ENCODE measurements at places on chromosomes 3 and 15.

GRCh38 chr3:62621176-62621575 lies 247.8 kb upstream of the FEZF2 start:
- no peak for DNase-seq

GRCh38 chr3:64653101-64653500 lies 34.7 kb downstream of the ADAMTS9 start:
- DNase-seq: no peak

- peak; percentile 48 for DNase-seq
Measured at GRCh38 chr3:15291589-15292541, 40.5 kb downstream of the SH3BP5 start.

DNA sequence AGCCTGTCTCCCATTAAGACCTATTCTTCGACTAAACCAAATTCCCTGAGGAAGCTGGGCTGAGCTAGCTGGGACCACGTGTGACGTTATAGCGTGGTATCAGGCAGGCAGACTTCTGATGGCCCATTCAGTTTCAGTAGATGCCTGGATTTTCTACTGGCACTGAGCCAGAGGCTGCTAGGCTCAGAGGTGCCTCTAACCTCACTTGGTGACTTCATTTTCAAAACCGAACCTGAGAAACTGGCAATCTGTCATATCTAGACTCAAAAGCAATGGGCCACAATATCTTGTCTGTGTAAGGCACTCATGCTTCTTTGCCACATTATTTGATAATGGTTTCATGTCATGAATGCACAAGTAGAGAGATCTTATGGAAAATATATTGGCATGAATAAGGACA lies 352.1 kb upstream of the AZI2 start:
- DNase-seq: no peak

DNA sequence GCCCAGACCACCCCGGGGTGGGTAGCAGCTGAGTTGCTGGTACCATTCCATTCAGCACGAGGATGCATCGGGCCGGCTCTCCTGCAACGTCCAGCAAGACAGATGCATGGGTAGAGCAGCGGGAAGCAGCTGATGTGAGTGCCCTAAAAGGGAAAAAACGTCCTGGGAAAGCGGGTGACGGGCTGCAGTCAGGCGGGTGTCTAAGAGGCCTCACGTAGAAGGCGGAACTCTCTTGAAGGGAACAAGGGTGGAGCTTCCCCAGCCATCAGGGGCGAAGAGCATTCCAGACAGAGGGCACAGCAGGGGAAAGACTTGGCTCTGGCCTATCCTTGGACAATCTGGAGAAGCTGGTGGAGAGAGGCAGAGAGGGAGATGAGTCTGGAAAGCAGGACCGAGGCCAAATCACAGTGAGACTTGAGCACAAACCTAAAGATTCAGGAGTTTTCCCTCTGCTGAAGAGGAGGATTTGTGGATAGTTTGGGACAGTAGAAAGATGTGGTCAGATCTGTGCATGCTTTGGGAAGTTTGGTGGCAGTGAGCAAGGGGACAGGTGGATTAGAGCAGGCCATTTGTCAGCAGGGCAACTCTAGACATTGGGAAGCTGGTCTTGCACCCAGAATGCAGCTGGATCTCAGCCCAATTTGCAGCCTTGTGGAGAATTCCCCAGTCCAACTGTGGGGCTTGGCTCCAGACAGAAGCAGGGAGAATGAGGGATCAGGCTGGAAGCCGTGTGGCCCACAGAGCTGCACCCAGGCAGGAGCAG lies 70.7 kb downstream of the SEMA5B start:
- no peak for DNase-seq

GRCh38 chr3:131038326-131038725 lies 11.6 kb downstream of the NEK11 start:
- DNase-seq: no peak

GRCh38 chr3:50995085-50995824 lies 320.5 kb downstream of the DOCK3 start:
- no peak for DNase-seq

- DNase-seq: no peak
Measured at GRCh38 chr3:37876279-37876678, 14.6 kb downstream of the CTDSPL start.

- DNase-seq: no peak
Measured at GRCh38 chr3:193046371-193046770, 128.7 kb upstream of the MB21D2 start.

DNA sequence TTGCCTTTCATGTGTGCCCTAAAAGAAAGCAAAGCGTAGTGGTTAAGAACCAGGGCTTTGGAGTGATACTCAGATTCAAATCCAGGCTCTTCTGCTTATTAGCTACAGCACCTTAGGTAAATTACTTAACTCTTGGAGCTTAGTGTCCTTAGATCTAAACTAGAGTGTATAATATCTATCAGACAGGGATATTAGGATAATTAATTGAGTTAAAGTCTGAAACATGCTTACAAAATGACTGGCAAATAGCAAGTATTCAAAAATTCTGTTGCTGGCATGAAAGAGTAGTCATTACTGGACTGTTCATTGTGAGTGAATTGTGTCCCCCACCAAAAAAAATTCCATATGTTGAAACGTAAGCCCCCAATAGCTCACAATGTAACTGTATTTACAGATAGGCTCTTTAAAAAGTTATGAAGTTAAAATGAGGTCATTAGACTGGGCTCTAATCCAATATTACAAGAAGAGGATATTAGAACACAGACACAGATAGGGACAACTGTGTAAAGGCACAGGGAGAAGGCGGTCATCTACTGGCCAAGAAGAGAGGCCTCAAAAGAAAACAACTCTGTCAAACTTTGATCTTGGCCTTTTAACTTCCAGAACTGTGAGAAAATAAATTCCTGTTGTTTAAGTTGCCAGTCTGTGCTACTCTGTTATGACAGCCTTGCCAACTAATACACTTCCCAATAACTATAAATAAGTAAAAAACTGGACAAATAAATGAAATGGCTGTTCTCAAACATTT lies 60.4 kb upstream of the LRRC3B start:
- DNase-seq: no peak

DNA sequence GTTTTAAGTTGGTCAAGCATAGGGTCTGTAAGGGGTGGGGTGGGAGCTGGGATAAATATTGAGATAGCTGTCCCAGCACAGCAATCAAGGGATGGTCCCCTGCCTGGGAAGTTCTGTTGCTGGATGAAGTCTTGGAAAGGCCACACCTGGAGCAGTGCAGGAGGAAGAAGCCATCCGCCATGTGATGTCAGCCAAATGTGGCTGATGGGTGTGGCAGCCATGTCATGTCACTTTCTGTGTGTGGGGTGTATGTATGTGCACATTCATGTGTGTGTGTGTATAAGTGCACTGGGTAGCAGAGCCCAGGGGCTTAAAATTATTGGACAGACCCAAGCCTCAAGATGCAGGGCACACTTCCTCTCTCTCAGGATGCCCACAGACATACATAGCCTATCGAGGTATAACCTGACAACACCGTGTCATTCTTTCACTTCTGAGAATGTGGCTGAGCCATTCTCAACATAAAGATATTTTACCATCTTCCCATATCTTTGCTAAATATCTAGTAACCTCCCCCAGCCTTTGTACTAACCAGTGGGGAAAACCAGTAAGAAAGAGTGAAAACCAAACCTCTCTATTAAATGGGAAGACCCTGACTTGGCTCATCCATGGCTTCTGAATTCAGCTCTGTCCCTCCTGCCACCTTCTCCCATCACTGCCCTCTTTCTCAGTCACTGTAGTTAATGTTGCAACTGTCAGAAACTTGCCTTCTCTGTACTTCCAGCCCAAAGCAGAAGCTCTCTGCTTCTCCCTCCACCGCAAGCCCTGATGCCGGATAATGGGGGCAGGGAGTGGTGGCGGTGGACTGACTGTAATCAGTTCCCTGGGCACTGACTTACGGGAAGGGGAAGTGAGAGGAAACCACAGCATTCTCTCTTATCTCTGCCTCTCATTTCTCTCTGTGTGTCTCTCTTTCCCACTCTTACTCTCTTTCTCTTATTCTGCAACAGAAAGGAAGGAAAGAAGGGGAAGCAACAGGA lies 11.2 kb downstream of the TNFSF10 start:
- no peak for DNase-seq

GRCh38 chr15:85580879-85581278 lies 200.5 kb downstream of the AKAP13 start:
- no peak for DNase-seq

DNA sequence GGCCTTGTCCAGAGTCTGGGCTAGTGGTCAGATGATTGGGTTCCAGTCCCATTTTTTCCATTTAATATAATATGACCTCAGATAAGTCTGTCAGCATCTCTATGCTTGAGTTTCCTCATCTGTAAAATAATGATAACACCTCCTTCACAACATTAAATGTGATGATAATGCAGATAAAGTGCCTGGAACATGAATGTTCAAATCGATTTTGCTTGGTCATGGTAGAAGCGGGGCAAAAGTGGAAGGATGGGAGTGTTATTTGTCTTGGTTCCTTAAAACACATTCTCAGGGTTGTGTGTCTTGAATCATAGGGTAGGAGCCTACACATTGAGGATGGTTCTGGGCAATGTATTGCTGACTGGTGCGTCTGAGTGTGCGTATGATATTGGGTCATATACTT lies 16.9 kb downstream of the ARIH2 start:
- DNase-seq: no peak

DNA sequence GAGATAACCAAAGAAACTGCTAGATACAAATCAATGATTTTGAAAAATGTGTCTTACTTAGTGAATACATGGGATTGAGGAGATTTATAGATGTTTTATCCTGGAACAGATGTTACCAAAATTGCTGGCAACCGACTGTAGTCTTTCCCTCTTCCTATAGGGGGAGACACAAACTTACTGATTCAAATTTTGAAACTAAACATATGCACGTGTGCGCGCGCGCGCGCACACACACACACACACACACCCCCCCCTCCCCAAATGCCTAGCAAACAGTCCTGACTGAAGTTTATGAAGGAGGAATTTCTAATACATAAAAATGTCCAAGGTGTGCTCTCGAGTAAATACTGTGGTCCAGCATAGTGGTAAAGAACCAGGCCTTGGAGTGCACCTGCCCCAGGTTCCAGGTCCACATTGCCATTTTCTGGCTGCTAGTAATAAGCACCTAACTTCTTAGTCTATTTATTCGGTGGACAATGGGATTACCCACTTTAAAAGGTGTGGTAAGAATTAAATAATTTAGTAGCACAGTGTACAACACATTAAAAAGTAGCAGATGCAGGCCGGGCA lies 18.5 kb upstream of the C3orf62 start:
- no peak for DNase-seq

- peak; percentile 37 for DNase-seq
Measured at GRCh38 chr3:11641316-11641682, 2.4 kb downstream of the VGLL4 start.

GRCh38 chr3:169846458-169847193 lies 23.1 kb downstream of the LRRC31 start:
- DNase-seq: peak; percentile 95

DNA sequence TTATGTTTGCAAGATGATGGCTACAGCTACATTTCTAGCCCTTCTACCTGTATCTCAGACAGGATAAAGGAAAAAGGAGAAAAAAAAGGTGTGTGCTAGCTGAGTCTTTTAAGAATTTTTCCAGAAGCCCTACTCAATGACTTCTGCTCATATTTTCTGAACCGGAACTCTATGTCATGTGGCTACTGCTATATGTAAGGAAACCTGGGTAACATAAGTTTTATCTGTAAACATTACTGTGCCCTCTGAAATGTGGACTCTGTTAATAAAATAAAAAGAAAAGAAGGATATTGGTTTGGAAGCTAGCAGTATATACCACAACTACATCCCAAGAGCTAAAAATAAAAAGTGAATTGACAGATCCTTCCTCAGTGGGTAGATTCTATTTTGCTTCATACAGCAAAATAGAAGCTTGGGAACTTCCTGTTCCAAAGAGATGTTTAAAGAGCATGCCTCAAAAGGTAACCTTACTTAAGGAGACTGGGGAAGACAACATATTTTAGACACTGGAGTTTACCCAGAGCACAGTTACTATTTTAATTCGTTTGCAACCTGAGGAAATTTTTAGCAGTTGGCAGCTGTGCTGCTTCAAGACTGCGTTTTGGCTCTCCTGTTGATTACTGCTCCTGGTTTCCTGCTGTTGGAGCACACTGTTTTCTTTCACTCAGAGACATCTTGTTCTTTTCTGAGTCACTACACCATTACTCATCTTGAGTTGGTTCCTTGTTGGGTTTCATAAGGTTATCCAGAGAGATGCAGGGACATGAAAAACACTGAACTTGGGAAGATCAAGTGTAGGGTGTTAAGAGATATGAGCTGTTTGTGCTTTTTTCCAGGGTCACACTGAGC lies 280.7 kb downstream of the NFKBIZ start:
- DNase-seq: peak; percentile 84

DNA sequence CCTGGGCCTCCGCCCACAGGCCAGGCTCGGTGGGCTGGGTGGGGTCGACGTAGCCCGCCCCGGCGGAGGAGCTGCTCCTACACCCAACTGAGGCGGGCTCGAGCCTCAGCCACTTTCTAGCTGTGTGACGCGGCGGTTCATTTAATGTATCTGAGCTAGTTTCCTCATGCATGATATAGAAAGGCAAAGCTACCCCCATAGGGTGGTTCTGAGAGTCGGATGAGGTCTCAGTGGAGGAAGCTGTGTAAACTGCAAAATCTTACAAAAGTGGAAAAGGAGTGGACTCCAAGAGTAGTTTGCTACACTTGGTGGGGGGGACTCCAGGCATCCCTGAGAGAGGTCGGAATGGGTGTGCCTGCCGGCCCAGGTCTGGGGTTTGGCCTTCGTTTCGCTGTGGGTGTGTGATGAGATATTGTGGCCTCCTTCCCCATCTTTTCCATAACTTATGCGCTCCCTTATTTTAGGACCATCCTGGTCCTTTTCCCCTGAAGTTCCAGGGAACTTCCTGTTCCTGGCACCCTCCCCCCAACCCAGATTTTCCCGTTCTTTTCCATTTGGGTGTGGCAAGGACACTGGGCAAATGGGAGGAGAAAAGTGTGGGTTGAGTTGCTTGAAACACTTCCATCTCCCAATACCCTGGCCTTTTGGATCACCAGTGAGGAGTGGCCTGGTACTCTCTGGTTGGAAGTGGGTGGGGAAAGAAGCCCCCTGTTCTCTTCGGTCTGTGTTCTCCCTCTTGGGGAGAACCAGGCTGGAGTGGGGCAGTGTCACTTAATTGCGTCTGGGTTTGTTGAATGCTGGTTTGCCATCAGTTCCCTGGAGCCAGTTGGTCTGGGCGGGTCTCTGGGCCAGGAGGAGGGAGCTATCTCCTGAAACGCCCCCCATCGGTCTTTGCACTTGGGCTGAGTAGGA lies 1.1 kb downstream of the PDIA5 start:
- no peak for DNase-seq

DNA sequence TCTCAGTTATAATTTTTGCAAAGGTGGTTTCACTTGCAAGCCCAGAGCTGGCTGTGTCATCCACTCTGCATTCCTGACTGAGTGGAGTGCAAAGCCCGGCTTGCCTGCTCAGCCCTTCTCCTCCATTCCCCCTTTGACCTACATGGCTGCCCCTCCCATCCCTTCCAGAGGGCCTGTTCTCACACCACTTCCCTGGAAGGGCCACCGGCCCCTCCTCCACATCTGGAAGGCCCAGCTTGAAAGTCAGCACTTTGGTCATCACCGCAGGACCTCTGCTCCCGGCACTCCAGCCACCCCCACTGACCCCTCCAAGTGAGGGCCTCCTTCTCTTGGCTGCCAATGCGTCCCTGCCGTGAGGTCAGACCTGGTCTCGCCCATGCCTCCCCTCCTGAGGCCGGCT lies 74.1 kb upstream of the RNF7 start:
- DNase-seq: peak; percentile 29

- peak; percentile 82 for DNase-seq
Measured at GRCh38 chr3:115581362-115582135, 41.8 kb upstream of the GAP43 start.

Measured in M059J (cell line).